ENCODE measurements at places on chromosomes 5 and 9.

DNA sequence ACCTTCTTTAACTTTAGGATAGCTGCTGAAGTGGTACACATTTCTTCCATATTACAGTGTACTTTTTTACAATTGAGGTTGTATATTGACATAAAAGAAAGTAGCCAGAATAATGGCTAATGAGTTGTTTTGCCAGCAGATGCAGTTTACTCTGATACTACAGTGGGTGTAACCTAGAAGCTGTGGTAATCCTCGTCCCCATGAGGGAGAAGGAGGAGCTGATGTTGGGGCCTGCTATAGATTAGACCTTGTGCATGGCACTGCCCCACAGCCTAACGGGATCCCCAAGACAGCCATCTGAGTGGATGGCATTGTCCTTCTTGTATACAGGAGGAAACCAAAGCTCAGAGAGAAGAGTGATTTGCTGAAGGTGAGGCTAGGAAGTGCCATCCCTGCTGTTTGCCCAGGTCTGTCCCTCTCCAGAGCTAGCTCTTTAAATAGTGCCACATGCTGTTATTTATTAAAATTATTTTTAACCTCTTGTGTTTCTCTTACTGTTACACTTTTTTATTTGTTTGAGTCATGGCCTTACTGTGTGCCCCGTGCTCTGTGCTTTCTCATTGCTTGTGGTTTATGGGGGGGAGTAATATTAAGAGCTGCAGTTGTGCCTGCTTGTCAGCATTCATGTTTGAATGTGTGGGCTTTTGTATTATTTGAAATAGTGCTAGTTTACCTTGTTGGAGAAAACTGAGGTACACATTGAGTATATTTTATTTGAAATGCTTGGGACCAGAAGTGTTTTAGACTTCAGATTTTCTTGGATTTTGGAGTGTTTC lies 65.3 kb downstream of the ICE1 start:
- DNase-seq, result no peak

GRCh38 chr9:77752554-77752953 lies 104.4 kb upstream of the GNA14 start:
- DNase-seq, result no peak

- no peak for DNase-seq
Measured at GRCh38 chr9:8980496-8981013, 1181.0 kb upstream of the DMAC1 start.

DNA sequence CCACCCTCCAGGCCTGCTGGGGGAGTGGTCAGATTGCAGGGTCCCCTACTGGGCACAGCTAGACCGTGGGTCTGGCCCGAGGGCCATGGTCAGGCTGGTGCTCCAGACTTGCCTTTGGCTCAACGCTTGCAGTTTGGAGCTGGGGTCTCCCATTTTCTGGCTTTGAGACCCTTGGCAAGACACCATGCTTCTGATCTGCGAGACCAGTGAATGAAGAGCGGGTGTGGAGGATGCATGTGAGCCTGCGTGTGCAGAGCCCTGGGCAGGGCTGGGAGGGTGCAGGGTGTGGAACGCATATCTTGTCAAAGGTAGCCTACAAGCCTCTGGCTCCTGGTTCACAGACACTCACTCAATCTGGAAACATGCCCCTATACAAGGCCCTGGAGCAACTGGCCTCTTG lies 6.1 kb upstream of the MRNIP start:
- no peak for DNase-seq

DNA sequence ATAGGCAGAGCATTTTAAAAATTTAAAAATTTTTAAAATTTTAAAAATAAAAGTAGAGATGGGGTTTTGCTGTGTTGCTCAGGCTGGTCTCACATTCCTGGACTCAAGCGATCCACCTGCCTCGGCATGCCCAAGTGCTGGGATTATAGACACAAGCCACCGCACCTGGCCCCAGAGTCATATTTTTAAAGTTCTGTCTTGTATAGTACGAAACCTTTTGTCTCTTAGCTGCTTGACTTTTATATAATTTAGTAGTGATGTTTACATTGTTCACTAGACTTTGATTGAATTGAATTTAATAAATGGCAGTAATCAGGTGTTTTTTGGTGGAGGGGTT lies 31.0 kb downstream of the LRRTM2 start:
- DNase-seq, result no peak

DNA sequence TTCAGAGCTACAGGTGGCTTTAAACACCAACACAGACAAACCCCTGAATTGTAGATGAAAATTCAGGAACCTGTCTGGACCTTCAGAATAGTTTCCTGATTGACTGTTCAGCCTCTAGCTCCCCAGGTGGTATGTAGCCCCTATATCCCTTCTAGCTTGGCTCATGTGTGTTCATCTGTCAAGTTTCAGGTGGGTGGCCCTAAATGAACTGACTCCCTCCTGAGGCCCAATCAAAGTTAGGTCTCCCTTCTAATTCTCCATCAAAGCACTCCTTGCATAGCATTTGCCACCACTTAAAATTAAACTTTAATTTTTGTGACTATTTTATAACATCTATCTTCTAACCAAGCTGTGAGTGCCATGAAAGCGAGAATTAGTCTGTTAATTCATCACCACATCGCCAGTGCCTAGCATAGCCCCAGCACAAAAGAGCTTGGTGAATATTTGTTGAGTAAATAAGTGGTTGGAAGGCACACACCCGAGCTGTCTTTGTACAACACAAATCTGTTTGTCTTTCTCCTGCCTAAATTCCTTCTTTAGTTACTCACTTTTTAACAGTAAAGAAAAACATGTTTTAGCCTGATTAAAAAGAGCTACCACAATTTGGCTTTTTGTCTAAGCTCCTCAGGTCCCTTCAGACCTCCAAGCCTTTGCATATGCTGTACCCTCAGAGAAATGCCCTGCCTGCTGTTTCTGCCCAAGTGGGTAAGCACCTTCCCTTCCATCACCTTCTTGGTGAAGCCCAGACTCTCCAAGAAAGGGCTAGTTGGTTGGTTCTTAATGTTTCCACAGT lies 138.1 kb upstream of the HMHB1 start:
- DNase-seq, result no peak

Measured in colonic mucosa (tissue), 4 donors.